NCI-H526 treated with DMSO at 0.1 percent for 48 hours (cell line): ENCODE measurements at places on chromosomes 1 and 21.

- no peak for DNase-seq
These were observed 118.5 kb downstream of the EIF4G3 start for GRCh38 chr1:21058035-21058793.

DNA sequence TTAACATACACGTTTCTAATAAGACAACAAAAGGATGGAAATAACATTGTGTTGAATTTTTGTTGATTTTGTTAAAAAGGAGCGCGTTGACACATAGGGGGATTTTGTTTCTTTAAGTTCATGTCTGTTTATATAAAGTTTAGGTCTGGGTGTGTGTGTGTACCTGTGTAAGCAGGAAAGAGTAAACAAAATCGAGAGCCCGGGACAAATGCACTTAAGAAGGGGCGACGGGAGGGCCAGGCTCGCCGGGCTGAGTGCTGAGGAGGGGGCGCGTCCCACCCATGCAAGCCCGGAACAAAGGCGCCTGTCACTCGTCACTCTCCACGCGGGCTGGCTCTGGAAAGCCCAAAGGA, 28.8 kb upstream of the TRIM17 start:
- DNase-seq = no peak

GRCh38 chr1:172425339-172425738, 4.9 kb downstream of the C1orf105 start:
- DNase-seq = no peak

DNA sequence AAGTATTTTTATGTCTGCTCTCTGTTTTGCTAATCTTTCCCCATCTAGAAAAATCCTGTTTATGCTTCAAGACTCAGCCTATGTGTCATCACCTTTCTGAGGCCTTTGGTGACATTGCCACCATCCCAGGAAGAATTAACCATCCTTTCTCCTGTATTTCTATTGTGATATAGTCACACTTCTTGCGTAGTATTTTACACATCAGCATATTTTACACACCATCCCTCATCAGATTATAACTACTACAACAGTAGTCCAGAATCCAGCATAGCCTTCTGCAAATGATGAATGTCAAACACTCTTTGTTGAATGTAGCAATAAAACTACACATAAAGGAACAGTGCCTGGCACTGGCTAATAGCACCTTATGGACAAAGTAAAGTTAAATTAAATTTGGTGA, 275.3 kb upstream of the C1orf87 start:
- DNase-seq = no peak

- no peak for DNase-seq
These were observed 121.8 kb downstream of the HMGB4 start for GRCh38 chr1:33985656-33986055.

DNA sequence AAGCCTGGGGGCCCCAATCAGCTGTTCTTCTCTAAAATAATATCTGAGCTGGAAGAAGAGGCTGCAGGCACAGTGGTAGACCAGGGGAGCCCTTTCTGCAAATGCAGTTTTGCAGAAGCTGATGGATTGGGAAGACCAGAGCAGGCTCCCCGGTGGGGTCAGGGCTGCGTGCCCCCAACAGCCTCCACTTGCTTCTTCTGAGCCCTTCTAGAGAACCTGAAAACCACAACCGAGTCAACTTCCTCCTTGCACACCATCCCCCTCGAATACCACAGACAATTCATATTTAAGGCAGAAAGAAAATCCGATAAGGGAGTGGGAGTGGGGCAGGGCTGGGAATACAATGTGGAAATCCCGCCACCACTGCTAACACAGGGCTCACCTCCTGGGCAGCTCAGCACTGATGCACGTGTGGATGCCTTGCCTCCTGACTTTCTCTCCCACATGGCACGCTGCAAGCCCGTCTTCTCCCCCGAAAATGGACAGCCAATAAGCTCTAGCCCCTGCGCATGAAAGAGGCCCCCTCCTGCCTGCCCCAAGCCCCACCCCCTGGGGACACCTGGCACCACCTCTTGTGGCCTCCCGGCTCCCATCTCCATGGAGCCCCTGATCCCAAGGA, 25.4 kb upstream of the ALDH4A1 start:
- no peak for DNase-seq

DNA sequence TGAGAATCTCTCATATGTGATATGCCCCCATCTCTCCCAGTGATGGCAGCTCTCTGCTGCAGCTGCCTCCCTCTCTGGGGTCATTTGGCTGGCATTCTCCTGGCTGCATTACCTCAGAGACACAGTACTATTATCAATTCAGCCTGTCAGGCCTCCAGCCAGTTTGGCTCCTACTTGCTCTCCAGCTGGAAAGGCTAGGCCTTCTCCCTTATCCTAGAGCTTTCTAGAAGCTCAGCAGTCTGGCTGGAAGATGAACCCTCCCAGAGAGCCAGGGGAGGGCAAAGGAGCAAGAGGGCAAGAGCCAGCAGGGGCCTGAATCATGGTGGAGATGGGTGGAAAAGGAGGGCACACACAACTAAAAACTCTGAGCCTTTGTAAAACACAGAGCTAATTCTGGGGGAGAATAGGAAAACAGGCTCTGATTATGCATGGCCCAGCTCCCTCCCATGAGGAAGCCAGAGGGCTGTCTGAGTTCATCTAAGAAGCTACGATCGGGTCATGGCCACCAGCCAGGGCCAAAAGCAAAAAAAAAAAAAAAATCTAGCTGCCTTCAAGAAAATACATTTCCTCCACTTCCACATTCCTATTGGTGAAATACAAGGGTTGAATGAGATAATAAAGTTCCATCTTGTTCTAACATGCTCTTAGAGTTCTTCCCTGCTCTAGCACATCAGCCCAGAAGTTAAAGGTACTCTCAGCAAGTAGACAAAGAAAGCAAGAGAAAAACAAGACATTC, 8.8 kb downstream of the LAMB3 start:
- no peak for DNase-seq

- DNase-seq = no peak
These were observed 92.8 kb downstream of the ITPKB start for GRCh38 chr1:226646026-226646869.

GRCh38 chr1:3029991-3030662, 8.9 kb downstream of the ACTRT2 start:
- no peak for DNase-seq

DNA sequence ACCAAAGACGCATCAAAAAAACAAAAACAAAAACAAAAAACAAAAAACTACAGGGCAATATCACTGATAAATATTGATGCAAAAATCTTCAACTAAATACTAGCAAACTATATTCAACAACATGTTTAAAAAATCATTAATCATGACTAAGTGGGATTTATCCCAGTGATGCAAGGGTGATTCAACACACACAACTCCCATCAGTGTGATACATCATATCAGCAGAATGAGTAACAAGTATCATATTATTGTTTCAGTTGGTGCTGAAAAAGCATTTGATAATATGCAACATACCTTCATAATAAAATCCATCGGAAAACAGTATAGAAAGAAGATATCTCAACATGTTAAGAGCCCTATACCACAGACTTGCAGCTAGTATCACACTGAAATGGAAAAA, 953.0 kb downstream of the AMY1C start:
- no peak for DNase-seq

DNA sequence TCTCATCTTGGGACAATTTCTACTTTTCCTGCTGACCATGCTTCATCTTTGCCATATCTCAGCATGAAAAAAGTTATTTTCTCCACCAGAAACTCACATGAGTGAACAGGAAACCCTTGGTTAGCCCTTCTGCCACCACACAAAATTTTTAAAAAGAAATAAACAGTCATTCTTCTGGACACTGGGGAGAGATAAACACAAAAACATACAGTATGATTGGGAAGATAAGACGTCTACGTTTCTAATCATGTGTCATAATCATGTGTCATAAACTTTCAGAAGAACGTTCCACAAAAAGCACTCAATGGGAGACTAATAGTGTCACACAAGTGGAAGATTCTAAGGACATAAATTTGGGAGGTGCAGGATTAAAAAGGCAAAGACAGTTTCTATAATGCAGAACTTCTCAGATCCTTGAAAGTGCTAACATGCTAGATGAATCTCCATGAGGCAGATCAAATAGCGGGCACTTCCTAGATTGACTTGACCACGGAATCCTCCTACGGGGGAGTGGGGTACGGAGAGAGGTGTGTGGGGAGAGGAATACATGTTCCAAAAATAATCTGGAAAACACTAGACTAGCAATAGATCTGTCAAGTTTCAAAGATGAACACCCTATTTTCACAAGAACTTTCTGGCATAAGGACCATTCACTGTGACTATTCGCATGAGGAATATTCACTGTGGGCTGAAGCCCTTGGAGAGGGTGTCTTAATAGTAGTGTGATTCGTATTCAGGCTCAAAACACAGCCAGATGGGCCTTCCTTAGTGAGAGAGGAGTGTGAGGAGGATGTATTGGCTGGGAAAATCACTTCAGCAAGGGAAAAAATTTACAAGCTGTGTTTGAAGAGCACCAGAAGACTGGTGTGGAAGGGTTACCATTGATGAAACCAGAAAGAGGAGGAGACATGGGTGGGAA, 206.7 kb downstream of the SETD4 start:
- no peak for DNase-seq

- DNase-seq = no peak
These were observed 132.5 kb downstream of the PEX14 start for GRCh38 chr1:10607228-10607627.

DNA sequence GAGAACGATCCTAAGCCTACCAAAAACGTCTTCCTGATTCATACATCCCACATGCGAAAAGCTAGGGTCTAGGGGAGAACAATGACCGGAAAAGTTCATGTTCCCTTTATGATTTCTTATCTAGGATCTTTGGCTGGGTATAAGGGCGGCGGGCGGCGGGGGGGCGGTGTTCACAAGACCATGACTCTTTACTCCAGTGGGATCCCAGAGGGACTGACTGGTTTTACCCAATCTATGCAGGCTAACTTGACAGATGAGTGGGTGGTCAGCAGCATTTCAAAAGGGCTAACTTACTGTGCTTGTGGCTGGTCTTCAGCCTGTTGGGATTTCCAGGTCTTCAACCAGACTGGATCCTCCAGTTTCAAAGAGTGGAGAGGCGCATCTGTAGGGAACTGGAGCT, 40.3 kb downstream of the CNIH3 start:
- DNase-seq = no peak

GRCh38 chr21:32537569-32537881, 47.8 kb downstream of the TCP10L start:
- DNase-seq = no peak

- no peak for DNase-seq
These were observed 32.0 kb downstream of the INPP5B start for GRCh38 chr1:37914719-37915475.

DNA sequence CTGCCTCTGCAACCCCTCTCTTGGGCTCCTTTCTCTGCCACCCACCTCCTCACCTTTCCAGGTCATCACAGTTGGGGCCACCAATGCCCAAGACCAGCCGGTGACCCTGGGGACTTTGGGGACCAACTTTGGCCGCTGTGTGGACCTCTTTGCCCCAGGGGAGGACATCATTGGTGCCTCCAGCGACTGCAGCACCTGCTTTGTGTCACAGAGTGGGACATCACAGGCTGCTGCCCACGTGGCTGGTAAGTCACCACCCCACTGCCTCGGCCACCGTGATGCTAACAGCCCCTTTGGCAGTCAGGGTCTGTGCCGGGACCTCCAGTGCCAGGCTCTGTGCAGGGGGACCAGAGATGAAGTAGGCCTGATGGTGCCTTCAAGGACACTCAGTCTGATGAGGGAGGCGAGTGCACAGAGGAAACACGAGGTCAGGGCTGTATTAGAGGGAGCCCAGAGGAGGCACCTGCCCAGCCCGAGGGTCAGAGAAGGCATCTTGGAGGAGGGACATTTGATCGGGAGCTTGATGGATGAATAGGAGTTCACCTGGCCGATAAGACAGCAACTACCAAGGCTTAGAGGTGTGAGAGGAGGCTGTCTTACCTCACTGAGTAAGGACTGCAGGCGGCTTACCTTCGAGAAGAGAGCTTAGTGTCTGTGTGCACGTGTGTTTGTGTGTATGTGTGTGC, 18.1 kb downstream of the PCSK9 start:
- DNase-seq = no peak

DNA sequence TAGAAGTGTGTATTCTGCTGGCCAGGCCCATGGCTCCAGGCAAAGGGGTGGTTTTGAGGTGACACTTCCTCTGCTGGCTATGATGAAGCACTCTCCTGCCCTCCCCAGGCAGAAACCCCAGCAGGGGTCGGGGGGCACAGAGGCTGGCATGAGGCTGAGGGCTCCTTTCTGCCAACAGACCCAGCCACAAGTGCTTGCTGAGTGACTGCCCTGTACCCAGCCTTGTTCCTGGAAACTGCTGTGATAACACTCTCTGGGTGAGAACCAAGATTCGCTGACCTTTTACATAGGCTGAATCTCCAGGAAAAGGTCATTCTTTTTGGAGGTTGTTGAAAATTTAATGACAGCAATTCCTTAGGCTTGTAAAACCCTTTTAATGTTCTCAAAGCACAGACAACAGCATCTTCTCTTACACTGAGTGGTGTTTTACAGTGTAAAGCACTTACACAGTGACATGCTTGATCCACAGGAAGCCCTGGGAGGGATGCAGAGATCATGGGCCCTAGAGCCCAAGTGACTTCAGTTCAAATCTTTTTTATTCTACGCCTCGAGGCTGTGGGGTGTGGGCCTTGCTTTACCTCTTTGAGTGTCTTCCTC, 155.5 kb upstream of the FGGY start:
- no peak for DNase-seq

DNA sequence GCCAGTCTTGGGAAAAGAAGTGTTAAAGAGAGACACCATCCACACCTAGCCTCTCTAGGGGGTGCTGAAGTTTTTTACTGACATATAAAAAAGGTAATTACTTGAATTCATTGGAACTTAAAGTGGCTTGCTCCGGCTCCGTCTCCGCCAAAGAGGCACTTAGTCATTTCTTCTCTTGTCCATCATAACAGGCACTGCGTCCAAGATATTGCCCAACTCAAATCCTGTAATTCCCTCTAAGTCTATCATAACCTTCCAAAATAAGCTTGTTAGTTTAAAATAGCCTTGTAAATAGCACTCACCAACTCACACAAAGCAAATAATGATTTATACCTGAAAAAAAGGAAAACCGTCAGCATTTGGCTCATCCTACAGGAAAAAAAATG, 160.5 kb downstream of the ZBTB18 start:
- DNase-seq = no peak

GRCh38 chr1:218982482-218982881, 191.2 kb upstream of the LYPLAL1 start:
- no peak for DNase-seq

DNA sequence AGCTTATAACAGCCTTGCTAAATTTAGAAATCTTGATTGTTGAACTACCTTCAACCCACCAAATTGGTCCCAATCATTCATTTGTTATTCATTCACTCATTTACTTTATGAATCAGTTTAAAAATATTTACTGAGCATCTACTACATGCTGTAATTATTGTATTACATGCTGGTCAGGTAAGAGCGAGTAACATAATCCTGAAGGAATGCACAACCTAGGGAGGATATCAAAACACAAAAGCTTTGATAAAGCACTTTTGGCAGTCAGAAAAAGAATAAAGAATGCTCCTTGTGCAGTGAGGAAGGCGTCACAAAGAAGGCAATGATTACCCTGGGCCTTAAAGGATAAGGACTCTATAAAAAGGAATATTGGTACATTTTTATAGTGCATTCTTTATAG, 518.9 kb upstream of the NR5A2 start:
- no peak for DNase-seq

- DNase-seq = no peak
These were observed 4.8 kb downstream of the PTTG1IP start for GRCh38 chr21:44868707-44869106.
